ENCODE measurements at places on chromosomes 11 and 22.

DNA sequence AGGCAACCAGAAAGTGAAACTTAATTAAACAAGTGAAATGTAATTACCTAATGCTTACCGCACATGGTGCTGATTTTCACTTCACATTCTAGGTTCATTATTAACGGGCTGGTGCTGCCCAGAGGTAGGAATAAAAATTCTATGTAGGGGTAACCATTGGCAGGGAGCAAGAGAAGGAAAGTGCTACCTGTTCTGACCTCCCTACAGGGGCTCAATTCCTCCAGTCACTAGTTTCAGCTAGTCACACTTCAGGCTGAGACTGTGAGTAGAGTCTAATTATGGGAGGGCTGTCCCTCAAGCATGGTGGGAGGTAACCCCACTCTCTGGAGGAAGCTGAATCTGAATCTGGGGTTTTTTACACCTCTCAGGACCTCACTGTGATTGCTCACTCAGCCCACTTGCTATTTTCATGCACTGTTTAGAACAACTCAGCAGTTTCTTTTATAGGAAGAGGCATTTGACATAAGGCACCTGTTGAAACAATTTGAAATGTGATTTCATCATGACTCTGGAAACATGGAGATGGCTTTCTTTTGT is 75.4 kb downstream of the MAML2 start:
- no peak for DNase-seq

GRCh38 chr11:33211153-33211552 is 46.0 kb upstream of the HIPK3 start:
- DNase-seq = no peak

DNA sequence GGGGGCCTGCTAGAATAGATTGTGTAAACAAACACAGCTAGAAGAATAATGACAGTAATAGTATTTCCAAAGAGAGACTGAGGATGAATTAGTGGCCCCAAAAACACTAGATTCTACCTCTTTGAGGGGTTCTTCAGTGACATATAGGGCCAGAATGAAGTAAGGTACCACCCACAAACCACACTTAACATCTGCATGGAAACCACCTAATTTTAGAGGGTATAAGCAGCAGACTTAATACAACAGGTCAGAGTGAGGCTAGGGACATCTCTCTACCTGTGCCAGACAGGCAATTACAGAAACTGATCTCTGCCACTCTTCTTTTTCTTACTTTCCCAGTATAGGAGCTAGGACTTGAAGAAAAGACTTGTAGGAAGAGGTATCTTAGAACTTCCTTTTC is 20.1 kb downstream of the ELP4 start:
- no peak for DNase-seq

DNA sequence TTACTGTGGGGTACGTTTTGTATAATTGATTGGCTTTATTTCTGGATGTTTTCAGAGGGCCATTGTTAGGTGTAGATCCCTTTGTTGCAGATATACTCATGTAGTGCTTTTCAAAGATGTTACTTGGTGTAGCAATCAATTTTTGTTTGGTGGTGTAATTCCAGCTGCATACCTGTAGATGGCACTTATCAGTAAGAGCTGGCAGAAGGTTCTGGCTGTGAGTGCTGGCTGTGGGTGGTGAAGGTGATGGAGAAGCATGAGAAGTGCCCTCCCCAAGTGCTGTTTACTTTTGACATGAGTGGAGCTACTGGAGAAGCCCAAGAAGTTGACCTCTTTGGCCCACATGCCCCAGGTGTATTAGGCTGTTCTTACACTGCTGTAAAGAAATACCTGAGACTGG is 1074.9 kb downstream of the FAM181B start:
- peak; percentile 14 for DNase-seq

DNA sequence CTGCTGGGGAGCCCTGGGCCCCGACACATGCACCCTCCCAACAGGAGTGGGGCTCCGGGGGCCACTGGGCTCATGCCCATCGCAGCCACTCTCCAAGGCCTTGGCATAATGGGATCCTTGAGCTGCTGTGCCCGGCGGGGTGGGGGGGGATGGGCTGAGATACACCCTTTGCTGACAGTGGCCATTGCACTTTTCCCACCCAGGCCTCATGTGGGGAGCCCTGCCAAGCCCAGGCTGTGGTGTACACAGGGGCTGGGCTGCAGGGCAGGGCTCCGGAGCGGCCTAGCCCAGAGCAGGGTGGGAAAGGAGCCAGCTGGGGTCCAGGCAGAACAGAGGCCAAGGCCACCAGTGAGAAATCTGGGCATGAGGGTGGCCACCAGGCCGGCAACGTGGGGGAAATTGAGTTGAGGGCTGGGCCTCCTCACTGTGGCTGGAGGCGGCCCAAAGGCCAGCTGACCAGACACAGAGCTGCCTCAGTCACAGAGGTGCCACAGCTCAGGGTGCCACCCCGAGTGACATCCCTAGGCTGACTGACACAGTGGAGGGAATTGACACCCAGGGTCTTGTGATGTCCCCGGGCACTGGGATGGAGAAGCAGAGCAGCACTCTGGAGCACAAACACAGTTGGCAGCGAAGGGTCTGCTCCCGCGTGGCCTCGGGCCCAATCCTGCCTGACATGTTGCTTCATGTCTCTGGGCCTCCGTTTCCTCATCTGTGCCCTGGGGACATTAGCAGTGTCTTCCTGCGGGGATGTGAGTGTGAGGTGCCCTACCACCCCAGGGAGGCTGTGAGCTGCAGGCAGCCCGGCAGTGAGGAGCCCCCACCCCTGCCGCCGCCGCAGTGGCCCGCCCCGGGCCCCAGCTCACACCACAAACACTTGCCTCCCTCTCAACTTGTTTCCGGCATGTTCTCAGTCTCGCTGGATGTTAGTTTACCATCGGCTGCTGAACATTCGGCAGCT is 30.4 kb downstream of the RTN4R start:
- no peak for DNase-seq

- DNase-seq = no peak
Observed at GRCh38 chr11:94000659-94001058, 20.5 kb upstream of the HEPHL1 start.

DNA sequence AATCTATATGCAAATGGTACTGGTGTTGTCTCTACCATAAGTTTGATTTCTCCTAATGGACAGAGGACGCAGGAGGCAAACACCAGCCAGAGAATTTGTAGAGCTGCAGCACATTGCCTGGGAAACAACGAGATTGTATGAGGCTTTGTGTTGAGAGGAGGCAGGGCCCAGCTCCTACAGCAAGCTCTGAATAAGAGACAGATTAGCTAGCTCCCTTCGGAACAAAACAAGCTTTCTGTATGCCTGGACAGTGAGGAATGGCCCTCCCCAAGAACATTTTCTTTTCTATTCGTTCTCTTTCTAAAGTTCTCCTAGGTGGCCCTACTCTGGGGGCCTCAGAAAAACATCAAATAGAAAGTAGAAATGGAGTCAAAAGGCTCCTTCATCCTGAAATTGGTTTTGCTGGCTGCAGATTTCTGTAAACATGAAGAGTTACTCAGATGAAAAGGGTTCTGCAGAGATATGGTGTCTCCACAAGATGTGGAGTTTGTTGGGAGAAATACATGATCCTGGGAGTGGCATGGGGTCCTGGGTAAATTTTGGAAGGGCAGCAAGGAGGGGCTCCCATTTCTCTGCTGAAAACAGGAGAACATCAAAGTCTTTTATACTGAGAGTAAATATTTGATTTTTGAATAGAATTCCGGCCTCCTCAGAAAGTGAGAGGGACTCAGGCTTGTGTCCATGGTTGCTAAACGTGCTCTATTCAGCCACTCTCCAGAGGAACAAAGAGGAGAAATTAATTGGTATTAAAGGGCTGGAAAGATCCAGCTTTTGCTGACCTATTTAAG is 6.8 kb upstream of the HEPACAM start:
- DNase-seq = no peak

DNA sequence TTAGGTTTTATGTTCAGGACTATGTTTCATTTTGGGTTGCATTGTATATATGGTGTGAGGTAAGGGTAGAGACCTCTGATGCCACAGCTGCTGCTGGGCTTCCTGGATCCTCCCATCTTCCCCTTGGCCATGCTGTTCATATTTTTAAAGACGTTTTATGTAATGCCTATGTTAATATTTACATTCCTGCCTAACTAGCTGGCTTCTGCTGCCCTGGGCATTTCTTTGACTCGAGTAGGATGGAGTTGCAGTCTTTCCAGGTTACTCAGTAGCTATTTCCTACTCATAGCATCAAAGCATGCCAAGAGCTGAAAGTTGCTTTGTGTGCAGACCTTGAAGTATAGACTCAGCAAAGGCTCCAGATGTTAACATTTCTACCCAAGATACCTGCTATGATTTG is 220.5 kb upstream of the CADM1 start:
- DNase-seq = no peak

- no peak for DNase-seq
Observed at GRCh38 chr11:81915045-81915444, 818.6 kb downstream of the FAM181B start.

- DNase-seq = no peak
Observed at GRCh38 chr11:125955856-125956255, 10.0 kb downstream of the VSIG10L2 start.

Data from CMK (cell line).